Lower leg skin (tissue), 4 donors: ENCODE measurements at places on chromosomes 3 and 15. TPM values are rescaled to one million over a fixed set of nuclear protein-coding genes. Genes with fewer than 3 reads are reported as not detected.

DNA sequence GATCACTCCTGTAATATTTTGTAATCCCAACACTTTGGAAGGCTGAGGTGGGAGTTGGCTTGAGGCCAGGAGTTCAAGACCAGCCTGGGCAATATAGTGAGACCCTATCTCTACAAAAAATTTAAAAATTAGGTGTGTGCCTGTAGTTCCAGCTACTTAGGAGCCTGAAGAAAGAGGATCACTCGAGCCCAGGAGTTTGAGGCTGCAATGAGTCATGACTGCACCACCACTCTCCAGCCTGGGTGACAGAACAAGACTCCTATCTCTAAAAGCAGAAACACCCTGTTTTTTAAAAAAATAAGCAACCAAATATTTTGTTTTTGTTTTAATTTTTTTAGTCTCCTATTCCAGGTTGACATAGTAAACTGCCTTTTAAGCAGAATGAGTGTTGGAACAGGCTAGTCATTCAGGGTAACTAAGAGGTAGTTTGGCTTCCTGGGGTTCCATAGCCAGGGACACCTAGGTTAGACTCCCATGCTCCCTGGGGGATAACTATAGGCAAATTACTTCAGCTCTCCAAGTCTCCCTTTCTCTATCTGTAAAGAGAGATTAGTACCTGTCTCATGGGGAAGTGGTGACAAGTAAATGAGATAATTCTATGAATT, 114.6 kb upstream of the C15orf61 start:
- no peak for DNase-seq

The CHRNA5 gene
- 0.78 TPM for total RNA-seq

The TMCO5A gene
- total RNA-seq: not detected

The SNTN gene
- total RNA-seq: not detected

- no peak for DNase-seq
Measured at GRCh38 chr3:100042166-100042981, 71.9 kb downstream of the FILIP1L start.
